ENCODE measurements at places on chromosomes 4 and X.

- DNase-seq = no peak
Observed at GRCh38 chr4:157225096-157225495, 4.6 kb downstream of the GRIA2 start.

DNA sequence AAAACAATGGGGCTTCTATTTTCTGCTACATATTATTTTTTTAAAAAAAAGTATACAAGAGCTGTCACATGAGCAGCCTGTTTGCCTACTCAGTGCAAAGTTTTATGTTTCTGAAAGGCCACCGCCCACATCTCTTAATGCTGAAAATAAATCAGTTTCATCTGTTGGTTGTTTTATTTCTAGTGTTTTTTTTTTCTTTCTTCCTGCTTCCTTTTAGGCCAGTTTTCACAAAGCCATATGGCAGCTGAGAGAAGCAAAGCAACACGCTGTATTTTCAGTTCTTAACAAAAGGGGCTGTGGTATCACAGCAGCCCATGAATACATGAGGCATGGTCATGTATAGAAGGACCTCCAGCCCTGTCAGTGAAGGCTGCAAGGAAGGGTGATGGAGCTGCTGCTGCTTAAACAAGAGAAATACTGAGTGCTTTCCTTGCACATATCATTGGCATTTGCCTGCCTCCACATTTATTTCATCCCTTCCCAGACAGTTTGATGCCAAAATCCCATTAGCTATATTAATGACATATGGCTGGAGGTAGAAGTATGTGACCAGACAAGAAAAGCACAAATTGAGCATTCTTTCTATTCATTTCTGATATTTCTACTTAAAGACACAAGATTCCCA lies 172.5 kb downstream of the PCDH18 start:
- no peak for DNase-seq

DNA sequence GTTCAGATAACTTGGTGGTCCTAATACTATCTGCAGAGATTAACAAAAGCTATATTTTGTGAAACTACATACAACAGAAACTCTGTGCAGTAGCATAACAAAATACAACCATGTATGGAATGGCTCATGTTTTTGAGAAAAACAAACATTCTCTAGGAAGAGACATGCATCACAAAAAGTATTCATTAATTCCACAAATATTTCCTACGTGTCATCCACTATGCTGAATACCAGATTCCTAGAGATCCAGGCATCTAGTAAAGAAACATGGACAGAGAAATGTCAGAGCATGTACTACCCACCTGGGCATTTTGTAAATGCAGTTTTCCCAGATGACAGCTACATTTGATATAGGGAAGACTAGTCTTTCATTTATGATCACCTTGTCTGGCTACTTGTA lies 248.1 kb downstream of the OPHN1 start:
- DNase-seq = no peak

DNA sequence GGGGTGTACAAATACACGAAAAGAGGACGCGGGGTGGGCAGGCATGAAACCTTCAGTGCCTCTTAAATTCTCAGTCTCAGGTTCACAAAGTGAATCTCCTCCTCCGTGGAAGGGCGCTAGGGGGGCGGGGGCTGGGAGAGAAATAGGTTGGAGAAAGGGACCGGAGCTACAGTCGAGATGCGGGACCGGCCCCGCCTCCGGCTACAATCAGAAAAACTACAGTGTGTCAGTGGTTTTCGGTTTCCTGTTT lies 3.4 kb downstream of the MAML3 start:
- DNase-seq = no peak

GRCh38 chr4:121711263-121712000 lies 14.7 kb upstream of the ANXA5 start:
- DNase-seq = peak; percentile 96

DNA sequence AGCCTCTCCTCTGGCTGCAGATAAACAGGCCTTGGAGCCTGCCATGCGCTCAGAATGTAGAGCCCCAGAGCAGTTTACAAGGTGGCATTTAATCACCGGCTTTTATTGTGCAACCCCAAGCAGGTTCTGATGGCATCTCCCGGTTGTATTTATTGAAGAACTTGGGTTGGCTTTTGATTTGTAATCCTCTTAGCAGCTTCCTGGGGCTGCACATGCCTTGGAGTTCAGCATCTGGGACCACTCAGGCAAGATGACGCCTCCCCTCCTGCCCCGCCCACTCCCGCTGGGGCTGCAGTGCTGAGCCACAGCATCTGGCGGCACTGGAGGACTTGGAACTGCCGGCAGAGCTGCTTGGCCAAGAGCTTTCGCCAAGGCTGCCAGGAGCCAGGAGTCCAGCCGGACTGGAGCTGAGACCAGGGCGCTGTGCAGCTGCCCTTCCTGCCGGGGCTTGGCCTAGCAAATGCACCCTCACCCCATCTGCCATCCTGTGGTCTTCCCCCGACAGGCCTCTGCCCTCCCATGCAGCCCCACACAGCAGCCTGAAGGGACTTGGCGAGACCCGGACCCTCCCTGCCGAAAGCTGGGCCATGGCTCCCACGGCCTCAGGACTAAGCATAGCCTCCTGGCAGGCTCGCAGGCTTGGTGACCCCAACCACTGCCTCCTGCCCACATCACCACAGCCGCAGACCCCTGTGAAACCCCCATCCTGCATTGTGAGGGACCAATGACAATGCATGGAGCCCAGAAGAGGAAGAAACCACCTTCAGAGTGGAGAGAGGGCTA lies 5.4 kb downstream of the HTRA3 start:
- DNase-seq = no peak

- DNase-seq = no peak
Observed at GRCh38 chr4:147094238-147094637, 148.6 kb upstream of the TTC29 start.

GRCh38 chr4:139367421-139368090 lies 65.3 kb upstream of the NDUFC1 start:
- no peak for DNase-seq

- DNase-seq = no peak
Observed at GRCh38 chr4:164536814-164537213, 217.1 kb upstream of the SMIM31 start.

DNA sequence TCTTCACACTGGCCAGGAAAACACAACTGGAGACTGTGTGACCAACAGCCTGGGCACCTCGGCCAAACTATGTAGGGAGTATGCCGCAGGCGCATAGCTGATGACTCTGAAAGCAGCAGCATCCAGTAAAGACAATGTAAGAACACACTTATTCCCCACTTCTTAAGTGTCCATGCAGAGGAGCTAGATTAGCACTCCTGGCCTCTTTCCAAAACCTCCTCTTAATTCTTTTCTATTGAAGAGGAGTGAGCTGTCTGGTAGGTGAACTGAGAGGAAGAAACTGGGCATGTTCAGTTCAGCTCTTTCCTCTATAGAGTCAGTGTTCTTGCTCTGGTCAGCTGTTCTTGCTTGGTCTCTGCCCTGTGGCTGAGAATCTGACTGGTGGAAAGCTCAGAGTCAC lies 21.1 kb downstream of the NMU start:
- DNase-seq = no peak

- no peak for DNase-seq
Observed at GRCh38 chr4:180356766-180357165, 1886.4 kb upstream of the TENM3 start.

- no peak for DNase-seq
Observed at GRCh38 chrX:11420851-11421250, 127.6 kb downstream of the AMELX start.

DNA sequence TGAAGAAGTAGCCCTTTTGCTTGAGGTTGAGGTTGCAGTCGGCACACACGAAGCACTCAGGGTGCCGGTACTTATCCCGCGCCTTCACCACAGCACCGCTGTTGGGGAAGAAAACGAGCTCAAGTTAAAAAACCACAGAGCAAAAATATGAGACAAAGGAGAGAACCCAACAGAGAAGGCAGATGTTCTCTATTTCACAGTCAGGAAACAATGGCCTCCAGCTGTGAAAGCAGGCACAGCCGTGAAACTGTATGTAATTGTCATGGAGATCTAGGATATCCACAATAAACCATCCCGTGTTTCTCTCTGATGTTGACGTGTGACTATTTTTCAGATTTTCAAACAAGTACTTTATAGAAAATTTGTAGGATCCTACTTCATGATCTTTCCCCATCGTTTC lies 30.9 kb upstream of the CCDC110 start:
- no peak for DNase-seq

DNA sequence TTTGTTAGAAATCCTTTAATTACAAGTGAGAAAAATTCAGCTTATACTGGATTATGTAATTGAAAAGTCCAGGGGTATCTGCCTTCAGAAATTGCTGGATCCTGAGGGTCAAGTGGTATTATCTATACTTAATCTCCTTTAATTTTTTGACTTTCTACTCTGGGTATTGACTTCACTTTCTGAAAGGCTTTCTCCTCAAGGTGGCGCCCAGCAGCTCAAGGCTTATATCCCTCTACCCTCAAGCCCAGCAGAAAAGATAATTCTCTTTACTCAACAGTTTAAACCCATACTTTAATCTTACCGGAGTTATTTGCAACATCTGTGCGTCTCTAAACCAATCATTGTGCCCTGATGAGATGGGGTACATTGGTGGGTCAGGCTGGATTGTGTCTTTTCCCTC lies 129.5 kb downstream of the LARP7 start:
- no peak for DNase-seq

DNA sequence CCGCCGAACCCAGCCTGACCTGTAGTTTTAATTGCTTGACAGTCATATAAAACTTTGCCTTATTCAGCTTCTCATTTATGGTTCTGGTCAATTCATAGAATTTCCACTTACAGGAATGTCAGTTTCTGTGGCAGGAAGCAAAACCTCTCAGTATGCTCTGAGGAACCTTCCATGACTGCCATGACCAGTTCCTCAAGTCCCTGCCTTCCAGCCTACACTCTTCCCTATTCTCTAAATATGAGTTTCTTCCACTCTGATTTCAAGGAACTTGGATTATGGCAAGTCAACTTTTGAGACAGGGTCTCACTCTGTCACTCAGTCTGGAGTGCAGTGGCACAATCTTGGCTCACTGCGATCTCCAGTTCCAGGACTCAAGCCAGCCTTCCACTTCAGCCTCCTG lies 26.0 kb upstream of the NSUN7 start:
- no peak for DNase-seq

DNA sequence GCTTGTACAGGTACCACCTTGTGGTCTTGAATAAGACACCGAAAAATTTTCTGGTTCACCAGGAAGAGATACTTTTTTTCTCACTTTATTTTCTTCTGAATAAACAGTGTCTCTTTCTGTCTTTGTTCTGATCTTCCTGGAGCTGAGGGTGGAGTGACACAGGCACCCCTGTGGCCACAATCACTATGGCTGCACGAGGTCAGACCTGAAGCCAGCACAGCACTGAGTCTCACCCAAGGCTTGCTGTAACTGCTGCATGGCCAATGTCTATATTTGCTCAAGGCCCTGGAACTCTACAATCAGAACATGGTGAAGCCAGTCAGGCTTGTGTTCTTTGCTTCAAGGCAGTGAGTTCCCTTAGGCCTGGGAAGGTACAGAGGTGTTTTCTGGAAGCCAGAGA lies 87.2 kb downstream of the GPR174 start:
- DNase-seq = no peak

GRCh38 chr4:96455045-96455720 lies 615.3 kb downstream of the PDHA2 start:
- no peak for DNase-seq

GRCh38 chr4:118904418-118904817 lies 15.8 kb downstream of the SYNPO2 start:
- no peak for DNase-seq

- no peak for DNase-seq
Observed at GRCh38 chr4:163988391-163988790, 493.9 kb downstream of the TMA16 start.

DNA sequence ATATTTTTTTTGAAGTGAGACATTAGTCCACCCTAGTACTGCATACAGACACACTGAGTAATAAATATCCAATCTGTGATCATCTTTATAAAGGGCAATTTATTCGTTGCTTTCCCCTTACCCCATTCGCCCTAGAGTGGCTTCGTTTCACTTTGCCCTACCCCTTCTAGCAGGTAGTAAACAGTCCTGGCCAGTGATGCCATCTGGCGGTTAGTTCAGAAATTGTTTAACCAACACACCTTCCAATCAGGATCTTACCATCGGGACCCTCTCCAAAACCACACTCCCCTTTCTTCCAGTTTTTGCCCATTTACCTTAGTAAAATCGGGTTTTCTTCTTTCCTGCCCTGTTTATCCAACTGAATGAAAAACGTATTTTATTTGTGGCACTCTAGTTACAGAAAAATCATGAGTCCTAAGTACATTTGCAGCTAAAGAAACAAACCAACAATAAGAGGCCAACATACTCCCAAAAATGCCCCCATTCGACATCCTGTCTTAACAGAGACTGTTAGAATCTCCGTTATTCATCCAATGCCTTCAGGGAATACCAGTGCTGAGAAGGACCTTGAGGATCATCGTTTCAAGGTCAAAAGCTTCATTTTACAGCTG lies 2.2 kb downstream of the PPA2 start:
- DNase-seq = peak; percentile 73

All from H9 (cell line).